ENCODE measurements at places on chromosomes 12 and 14.
A peak's percentile ranks its signal among the peaks of the same experiment; 100 is the strongest.

DNA sequence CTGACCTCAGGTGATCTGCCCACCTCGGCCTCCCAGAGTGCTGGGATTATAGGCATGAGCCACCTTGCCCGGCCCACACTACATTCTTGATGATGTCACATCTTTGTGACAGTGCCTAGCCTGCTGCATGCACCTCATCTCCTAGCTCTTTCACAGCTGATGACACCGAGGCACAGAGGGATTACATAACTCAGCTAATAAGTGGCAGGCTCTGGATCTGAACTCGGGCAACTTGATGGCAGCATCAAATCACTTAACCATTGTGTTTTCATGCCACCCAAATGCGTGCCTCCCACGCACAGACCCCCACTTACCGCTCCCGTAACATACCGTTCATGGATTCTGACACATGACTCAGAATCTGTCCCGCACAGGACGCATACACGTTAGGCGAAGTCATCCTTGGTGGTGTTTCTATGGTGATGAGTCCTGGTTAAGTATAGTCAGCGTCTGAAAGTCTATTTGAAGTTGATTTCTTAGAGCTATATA is 7.4 kb downstream of the TMEM120B start:
- DNase-seq: peak; percentile 82

DNA sequence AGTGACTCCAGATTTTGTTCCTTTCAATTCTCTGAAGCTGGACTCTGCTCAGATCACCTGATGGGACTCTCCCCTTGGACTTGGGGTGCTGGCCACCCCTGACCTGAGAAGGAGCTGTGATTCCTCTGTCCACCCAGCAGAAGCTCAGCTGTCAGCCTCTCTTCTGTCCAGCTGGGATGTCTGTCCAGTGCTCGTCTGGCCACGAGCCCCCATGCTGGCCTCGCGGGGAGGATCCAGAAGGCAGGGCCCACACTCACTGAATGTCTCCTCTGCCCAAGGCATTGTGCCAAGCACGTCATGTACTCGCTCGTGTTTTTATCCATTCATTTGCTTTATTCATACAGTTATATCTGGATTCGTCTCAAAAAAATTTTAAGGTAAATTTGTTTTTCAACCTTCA is 14.2 kb upstream of the SLC24A4 start:
- DNase-seq: no peak

DNA sequence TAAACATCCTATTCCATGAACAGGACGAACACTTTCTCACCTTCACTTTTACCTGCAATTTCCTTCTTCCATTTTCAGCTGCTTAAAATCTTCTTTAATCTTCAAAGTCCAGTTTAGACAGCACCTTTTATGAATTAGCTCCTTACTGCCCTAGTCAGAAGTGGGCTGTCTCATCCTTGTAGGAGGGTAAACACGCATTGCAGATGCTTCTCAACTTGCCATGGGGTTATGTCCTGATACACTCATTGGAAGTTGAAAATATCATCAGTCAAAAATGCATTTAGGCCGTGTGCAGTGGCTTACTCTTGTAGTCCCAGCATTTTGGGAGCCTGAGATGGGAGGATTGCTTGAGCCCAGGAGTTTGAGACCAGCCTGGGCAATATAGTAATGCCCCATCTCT is 35.2 kb downstream of the HMGA2 start:
- no peak for DNase-seq

DNA sequence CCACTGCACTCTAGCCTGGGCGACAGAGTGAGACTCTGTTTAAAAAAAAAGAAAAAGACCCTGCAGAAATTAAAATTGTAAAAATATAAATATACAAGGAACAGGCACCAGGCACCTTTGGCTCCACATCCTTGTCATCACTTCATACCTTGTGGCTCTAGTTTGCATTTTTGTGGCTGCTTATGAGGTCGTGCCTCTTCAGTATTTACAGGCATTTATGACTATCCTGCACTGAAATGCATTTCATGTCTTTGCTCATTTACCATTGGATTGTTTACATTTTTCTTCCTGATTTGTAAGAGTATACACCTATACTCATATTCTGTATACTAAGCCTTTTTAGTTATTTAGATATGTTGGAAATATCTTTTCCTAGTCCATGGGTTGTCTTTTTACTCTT is 20.1 kb downstream of the BICD1 start:
- no peak for DNase-seq

GRCh38 chr14:65860956-65861611 is 448.6 kb downstream of the FUT8 start:
- DNase-seq: no peak

DNA sequence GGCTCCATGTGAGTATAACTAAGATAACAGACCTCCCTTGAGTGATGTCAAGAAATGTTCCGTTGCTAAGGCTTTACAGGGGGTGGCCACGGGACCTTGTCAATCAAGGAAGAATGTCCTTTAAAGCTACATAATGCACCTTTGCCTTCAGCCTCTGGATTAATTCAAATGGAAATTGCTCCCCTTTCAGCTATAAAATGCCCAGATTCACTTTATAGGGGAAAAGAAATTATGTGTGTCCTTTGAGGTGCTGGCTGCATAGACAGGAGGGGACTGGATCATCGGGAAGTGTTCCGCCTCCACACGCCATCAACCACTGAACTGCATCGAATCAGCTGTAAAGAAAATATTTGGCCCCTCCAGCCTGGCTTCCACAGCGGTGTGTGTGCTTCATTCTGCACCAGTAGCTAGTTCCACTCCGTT is 415.4 kb downstream of the DPF3 start:
- DNase-seq: no peak

- DNase-seq: no peak
These were observed 65.1 kb downstream of the SLC6A12 start for GRCh38 chr12:148676-149416.

DNA sequence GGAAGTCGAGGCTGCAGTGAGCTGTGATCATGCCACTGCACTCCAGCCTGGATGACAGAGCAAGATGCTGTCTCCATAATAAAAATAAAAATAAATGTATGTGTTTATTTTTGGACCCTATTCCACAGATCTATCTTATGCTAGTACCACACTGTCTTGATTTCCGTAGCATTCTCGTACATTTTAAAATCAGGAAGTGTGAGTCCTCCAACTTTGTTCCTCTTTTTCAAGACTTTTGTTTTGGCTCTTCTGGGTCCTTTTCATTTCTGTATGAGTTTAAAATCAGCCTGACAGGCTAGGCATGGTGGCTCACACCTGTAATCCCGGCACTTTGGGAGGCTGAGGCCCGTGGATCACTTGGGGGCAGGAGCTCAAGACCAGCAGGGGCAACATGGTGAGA is 25.8 kb downstream of the DAO start:
- DNase-seq: no peak

DNA sequence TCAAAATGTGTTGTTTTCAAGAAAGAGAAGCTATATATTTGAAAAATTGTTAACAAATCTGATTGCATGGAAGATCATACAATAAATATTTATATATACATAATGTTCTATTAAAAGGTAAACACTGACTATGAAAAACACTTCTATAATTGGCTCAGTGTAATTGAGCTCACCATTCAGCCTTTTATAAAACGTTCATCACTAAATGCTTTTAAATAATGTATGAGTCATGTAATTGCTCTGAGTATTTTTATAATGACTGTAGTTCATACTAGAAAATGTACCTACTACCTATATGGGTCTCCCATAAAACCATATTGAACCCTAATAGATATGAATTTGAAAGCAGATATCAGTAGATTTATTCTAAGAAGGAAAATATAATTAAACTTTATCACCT is 240.4 kb upstream of the MGAT4C start:
- no peak for DNase-seq

DNA sequence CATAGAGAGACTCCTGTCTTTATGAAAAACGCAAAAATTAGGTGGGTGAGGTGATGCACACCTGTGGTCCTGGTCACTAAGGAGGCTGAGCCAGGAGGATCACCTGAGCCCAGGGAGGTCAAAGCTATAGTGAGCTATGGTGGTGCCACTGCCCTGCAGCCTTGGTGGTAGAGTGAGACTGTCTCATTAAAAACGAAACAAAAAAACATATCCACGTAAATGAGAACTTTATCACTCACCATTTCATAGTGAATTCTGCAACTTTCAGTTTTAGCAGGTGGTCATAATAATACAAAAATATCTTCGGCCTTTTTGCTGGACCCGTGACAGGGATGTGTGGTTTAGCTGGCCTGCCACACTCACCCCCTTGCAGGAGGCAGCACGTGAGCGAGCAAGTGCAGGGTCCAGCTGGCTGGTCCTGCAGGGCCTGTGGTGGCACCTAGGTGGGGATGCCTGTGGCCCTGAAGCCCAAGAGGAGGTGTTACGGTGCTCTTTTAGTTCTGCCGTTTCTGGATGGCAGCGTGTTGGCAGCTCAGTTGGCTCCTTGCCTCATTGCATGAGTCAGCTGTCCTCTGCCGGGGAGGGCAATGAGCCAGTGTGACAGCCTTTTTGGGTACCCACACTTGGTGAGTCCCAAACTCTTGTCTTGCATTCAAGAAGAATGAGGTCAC is 1330.7 kb upstream of the TMEM132C start:
- no peak for DNase-seq

DNA sequence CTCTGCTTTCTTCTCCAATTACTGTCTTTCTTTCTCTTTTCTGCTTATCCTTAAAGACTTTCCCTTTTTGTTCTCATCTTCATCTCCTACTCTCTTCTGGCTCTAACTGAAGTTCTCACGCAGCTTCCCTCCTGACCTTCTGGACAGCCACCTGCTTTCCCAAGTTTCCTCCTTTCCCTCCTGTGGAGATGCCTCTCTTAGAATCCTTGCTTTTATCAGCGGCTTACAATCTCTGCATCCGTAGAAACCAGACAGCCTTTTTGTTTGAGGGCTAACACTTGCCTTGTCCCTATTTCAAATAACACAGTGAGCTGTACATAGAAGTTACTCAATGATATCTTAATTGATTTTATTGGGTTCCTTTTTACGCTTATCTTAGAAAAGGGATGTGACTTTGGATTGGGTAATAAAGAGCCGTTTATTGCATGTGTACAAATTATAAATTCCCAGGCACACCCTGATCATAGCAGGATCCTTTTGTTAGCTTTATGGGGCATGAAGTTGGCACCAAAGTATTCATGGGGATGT is 2.1 kb upstream of the LGALS3 start:
- no peak for DNase-seq

GRCh38 chr12:125284945-125285685 is 219.9 kb downstream of the AACS start:
- DNase-seq: no peak

GRCh38 chr14:100733152-100733850 is 6.6 kb downstream of the DLK1 start:
- no peak for DNase-seq

DNA sequence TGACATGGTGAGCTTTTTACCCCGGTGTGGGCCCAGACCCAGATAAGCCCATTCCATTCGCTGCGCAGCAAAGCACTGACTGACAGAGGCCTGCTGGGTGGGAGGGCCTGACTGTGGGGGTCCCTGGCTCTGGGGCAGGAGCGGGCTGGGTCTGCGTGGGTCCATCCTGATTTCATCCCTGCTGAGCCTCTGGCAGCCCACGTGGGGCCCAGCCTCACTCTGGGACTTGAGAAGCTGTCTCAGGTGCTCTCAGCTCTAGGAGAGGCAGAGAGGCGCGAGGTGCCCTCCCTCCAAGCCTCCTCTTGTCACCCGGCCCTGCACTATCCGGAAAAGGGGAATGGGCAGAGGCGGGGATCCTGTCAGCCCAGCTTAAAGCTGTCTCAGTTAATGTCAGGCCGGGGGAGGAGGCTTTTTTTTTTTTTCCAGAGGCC is 927 bp downstream of the ABCB9 start:
- DNase-seq: no peak

DNA sequence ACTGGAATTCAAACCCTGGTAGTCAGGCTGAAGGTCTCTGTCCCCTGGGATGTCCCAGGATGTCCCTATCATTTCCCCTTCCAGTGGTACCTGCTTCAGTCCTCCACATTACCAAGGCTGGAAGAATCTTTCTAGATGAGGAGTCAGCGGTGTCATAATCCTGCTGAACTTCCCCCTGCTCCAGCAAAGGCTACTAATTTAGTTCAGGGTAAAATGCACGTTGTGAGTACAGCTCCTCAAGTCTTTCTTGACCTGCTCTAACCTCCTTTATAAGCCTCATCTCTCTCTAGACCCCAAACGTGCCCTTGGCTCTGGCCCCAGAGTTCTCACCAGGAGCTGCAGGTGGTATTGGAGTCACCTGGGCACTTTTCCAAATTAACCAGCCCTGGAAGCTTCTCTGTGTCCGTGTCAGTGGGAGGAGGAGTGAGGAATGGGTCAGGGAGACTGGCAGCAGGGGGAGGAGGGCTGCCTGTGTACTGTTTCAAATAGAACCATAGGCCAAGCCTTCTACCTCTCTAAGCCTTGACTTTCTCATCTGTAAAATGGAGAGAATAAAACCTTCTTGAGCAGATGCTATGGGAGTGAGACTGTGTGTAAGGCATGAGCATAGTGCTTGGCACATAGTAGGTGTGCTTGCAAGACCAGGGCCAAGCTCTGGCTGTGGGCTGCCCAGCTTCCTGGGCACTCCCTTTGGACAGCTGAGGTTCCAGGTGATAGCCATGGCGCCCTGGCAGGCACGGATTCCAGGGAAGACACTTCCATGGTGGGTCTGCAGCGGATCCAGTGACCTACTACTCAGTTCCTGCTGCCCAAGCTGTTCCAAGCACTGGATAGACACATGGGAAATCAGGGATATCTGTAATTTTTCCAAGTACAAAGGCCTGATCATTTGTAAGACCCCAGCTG is 24.5 kb downstream of the ASB2 start:
- DNase-seq: no peak

GRCh38 chr14:98334186-98334585 is 937.8 kb downstream of the BCL11B start:
- no peak for DNase-seq

DNA sequence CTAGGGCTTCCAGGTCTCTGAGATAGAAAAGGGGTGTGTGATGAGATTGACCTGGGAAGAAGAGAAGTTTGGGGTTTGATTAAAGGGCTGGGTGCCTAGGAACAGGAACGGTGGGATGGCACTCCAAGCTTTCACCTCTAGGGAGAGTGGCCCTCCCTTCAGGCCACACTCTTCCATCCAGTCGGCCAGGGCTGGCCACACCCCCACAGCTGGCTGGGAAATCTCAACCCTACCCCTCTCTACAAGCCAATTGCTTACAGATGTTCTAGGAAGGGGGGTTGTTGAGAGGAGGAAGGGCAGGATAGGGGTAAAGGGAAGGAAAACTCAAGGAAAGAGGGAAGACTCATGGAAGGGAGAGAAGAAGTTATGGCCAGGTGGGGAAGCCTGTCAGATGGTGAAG is 6.6 kb upstream of the ITGA5 start:
- no peak for DNase-seq

- no peak for DNase-seq
These were observed 3.7 kb downstream of the TBX5 start for GRCh38 chr12:114402084-114402717.
